ENCODE measurements at places on chromosomes 2 and 18.
A peak's percentile ranks its signal among the peaks of the same experiment; 100 is the strongest.

- DNase-seq: peak; percentile 72
These were observed 22.5 kb downstream of the C1QL2 start for GRCh38 chr2:119136093-119136492.

DNA sequence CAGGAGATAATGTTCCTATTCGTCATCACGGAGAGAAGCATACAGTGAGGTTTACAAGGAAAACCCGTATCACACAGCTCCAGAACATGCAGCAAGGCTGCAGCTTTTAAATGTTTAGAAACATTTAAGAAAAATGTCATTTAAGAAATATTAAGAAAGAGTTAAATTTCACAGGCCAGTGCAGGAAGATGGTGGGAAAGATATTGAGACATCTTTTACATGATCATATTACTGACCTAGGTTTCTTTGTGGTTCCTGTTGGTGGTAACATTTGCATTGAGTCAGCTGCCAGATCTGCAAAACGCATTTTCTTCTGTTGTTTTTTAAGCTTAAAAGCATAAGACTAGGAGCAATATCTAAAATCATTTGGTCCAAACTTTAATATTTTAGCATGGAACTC is 44.9 kb downstream of the CPO start:
- DNase-seq: no peak

- no peak for DNase-seq
These were observed 249.3 kb downstream of the LRATD1 start for GRCh38 chr2:14881651-14882327.

- DNase-seq: no peak
These were observed 201.3 kb upstream of the DSEL start for GRCh38 chr18:67717800-67718199.

DNA sequence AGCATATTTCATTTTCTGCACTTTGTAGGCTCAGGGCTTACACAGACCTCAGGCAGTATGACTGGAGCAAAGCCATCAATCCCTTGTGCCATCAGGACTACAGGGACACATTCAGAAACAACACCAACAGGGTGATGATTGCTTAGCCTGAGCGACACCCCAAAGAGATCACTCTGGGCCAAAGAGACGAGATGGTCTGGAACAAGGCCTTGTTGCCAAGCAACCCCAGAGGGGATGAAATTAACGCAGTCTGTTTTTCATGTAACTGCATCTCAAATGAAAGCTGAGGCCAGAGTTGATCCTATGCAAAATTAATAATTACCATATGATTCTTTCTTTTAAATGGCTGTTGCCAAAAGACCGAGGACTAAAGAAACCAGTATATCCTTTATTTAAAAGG is 20.2 kb upstream of the B3GNT2 start:
- DNase-seq: peak; percentile 21

DNA sequence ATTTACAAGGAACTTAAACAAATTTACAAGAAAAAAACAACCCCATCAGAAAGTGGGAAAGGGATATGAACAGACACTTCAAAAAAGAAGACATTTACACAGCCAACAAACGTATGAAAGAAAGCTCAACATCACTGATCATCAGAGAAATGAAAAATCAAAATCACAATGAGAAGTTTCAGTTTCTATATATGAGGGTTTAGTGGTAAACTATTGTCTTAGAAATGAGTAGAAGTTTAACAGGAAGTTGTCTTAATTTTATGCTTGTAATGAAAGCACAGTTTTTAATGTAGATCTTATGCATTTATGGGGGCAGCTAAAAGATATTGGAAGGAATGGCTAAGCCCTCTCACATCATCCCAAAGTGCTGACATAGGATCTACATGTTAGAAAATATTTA is 325.4 kb downstream of the ERBB4 start:
- no peak for DNase-seq

DNA sequence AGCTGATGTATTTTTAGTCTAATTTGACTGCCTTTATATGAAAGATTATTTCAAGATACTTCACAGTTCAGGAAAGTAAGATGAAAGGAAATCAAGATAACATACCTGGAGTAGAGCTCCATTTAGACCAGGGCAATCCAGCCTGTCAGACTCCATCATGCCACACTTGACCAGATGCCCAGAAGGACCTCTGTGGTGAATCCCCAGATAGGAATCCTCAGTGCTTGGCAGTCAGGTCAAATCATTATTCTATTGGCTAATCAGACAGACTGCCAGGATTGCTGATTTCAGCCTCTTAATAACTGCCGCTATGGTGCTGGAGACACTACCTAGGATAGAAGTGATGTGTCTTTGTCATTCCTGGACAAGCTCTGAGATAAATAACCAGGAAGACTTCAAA is 404.2 kb downstream of the STK39 start:
- DNase-seq: no peak

DNA sequence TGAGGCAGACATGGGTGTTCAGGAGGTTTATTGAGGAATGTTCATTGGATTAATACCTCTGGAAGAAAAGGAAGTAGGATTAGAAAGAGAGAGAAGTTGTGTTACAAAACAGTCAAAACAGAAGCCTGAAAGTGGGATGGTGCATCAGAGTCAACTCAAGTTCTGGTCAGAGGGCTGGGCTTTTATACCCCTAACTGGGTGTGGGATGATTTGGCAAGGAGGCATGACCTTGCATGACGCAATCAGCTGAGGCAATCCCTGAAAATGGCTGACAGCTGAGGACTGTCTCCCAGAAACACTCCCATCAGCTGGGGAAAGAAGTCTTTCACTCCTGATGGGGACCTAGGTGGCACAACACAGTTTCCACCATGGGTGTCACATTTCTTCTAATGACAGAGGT is 818.2 kb downstream of the SATB2 start:
- DNase-seq: no peak

DNA sequence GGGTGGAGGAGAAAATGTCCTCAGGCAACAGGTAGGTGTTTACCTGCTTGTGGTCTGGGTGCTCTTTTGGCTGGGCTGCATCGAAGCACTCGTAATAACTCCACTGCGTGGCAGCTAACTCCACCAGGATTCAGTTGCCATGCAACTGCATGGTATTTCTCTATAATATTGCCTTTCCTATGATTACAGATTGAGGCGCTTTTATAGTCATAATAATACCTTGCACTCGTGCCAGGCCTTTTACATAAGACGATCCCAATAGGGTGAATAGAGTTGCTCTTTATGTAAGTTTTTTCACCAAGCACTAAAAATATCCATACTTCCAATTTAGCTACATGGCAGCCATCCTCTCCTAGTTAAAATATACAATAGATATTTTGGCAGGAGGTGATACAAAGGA is 19.7 kb upstream of the NYAP2 start:
- peak; percentile 40 for DNase-seq

- DNase-seq: no peak
These were observed 1.8 kb downstream of the BARD1 start for GRCh38 chr2:214807653-214808052.

- no peak for DNase-seq
These were observed 34.1 kb upstream of the ANKRD62 start for GRCh38 chr18:12059334-12060181.

GRCh38 chr2:106356291-106356690 is 111.9 kb downstream of the RGPD3 start:
- DNase-seq: no peak

DNA sequence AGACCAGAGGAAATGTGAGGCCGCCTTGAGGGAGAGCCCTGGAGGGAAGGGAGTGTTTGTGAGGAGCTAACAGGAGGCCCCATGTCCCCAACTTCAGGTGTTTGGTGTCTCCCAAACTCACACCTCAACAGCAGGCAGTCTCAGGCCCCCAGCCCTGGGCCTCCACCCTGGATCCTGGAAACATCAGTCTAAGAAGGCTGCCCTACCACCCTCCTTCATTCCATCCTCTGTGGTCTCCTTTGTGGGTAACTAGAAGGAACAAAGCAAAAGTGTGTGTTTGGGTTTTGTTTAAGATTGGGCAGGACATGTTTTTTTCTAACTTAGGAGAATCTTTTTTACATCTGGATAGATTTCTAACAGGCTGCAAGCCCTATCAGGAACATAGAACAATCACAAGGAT is 404.3 kb downstream of the BCL11A start:
- DNase-seq: no peak

- no peak for DNase-seq
These were observed 22.3 kb upstream of the ORC2 start for GRCh38 chr2:200985799-200986198.

DNA sequence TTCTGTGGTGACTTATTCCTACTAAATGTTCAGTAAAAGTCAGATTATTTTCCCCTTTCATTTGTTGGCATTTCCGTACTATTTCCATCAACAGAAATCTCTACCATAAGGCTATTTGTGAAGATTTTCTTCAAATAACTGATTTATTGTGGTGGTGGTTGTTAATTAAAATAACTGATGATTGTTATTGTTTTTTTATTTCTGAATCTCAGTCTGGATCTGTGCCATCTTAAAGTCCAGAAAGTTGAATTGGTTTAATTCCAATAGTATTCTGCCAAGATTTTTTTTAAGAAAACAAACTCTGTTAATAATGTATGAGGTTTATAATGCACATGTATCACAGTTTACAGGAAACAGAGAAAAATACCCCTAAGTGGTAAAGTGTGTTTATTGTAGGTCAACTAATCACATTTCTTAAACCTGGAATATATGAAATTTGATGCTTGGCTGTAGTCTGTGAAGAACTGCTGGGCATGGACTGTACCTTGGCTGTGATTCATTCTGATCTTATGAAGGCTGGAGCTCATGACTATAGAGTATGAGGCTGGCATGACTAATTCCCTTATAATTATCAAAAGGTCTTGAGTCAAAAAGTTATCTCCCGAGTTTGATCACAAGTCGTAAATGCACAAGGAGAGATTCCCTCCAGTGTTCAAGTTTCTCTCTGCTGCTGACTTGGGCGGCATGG is 134.2 kb upstream of the RND3 start:
- no peak for DNase-seq

- DNase-seq: no peak
These were observed 153.2 kb upstream of the MYT1L start for GRCh38 chr2:2484301-2484700.

- DNase-seq: no peak
These were observed 46.1 kb upstream of the THOC1 start for GRCh38 chr18:313931-314330.

DNA sequence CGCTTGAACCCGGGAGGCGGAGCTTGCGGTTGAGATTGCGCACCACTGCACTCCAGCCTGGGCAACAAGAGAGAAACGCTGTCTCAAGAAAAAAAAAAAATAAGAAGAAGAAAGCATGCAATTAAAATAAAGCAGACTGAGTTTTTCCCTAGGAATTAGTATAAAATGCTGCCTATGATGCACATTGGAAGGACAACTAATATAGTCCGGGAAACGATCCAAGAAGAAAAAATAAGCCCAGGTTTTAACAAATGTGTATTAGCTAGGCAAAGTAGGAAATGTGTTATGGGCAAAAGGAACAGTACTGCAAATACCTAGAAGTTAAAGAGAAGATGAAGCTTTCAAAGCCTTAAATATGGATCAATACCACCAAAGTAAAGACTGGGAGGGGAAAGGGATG is 64.0 kb downstream of the SPIRE1 start:
- DNase-seq: no peak

DNA sequence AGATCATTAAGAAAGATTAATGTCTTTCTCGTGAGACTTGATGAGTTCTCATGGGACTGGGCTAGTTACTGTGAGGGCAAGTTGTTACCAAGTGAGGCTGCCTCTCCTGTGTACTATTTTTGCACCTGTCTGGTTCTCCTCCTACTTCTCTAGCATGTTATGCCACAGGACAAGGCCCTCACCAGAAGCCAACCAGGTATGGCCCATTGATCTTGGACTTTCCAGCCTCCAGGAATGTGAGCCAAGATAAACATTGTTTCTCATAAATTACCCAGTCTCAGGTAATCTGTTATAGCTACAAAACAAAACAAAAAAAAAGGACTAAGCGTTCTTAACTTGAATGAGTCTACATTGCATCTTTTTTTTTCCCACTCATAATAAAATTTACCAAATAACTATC is 184.1 kb downstream of the CDH7 start:
- no peak for DNase-seq

DNA sequence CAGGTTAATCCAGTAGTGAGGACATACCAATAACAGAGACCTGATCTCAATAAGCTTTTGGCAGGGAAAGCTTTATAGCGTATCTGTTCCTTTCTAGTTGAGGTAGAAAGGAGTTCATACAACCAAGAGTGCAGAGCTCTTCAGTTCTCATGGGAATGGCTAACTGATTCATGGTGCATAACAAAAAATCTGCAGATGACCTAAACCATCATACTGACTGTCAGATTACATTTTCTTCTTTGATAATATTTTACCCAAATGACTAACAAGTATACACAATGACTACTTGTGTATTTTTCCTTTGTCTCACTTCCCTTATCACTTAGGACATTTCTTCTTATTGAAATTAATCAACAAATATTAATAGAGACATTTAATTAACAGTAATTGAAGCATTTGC is 140.0 kb upstream of the SERTAD2 start:
- no peak for DNase-seq

- DNase-seq: no peak
These were observed 143.6 kb downstream of the NEDD4L start for GRCh38 chr18:58187674-58188073.

DNA sequence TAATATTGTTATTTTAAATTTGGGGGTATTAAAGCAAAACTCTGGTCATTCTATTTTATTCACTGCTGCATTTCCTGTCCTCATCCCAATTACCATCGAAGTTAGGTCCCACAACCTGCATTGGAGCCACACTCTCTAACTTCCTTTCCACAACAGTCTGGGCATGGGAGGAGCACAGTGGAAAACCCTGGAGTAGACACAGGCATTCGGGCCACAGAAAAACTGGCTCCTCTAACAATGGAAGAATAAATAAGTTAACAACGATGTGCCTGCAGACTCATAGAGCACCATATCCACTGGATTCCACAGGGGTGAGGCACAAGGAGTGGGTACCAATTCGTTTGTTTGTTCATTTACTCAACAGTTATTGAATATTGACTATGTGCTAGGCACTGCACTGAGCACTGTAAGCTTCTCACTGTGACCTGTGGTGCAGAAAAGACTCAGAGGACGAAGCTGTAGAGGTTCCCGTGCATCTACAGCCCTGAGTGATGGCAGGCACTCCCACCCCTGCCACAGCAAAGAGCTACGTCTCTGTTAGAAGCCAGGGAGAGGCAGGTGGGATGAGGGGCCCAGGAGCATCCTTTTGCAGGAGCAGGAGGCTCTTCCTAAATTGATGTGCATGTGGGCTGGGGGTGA is 154.2 kb upstream of the PGAP1 start:
- DNase-seq: no peak

DNA sequence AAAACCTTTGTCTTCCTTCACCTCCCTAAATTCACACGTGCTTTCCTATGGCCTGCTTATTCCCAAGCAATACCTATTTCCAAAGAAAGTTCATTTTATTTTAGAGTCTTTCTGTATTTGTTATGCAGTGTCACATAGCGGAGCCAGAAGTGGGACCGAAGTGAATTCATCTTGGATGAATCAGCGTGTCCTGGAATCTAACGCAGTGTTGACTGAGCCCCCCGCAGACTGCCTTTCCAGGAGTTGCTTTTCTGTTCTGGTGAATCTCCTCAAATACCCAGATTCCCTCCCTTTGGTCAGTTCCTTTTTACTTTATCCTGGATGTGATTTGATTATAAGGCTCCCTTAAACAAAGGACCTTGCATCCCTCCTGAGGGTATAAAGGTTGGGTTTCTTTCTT is 10.8 kb downstream of the ALPP start:
- no peak for DNase-seq
